ENCODE measurements at places on chromosomes 3 and 15. TPM values are rescaled to one million over a fixed set of nuclear protein-coding genes. Genes with fewer than 3 reads are reported as not detected.

- DNase-seq, result no peak
Observed at GRCh38 chr15:39247574-39247973, 333.3 kb upstream of the THBS1 start.

- no peak for DNase-seq
Observed at GRCh38 chr3:186413615-186414415, 51.8 kb upstream of the DGKG start.

The RASA2 gene
- 49.3 TPM for total RNA-seq

DNA sequence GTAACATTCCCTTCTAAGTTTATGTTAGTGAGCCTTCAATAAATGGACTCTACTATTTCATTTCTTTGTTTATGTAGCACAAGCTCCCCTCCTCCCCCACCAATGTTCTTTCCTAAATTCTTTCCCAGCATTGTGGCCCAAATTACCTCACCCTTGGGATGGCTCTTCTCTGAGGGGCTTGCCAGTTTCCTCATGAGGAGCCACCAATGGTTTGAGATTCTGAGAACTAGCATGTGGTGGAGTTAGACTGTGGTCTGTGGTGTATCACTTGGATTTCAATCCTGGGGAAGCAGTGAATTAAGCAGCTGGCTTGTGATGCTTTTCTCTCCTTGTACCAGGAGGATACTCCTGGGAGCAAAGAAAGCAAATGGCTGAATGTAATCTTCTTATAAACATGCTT lies 50.0 kb upstream of the NPHP3 start:
- DNase-seq, result no peak

- no peak for DNase-seq
Observed at GRCh38 chr3:67296039-67296892, 298.2 kb downstream of the KBTBD8 start.

DNA sequence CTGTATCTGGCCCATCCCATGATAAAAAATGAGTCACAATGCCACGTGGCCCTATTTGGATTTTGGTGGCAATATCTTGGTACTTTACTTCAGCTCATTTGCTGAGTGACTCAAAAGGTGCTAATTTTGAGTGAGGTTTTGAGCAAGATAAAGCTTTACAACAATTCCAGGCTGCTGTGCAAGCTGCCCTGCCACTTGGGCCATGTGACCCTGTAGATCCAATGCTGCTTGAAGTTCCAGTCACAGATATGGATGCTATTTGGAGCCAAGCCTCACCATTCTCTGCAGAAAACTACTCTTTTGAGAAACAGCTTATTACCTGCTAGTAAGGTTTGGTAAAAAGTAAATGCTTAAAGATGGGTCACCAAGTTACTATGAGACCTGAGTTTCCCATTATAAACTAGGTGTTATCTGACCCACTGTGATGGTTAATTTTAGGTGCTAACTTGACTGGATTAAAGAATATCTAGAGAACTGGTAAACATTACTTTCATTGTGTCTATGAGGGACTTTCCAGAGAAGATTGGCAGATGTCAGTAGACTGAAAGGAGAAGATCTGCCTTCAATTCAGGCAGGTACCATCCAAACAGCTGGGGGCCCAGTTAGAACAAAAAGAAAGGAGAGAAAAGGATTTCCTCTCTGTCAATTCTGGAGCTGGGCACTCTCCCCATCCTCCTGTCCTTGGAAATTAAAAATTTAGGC lies 1083.9 kb downstream of the DIPK2A start:
- DNase-seq, result no peak

The ECE2 gene
- not detected for total RNA-seq

DNA sequence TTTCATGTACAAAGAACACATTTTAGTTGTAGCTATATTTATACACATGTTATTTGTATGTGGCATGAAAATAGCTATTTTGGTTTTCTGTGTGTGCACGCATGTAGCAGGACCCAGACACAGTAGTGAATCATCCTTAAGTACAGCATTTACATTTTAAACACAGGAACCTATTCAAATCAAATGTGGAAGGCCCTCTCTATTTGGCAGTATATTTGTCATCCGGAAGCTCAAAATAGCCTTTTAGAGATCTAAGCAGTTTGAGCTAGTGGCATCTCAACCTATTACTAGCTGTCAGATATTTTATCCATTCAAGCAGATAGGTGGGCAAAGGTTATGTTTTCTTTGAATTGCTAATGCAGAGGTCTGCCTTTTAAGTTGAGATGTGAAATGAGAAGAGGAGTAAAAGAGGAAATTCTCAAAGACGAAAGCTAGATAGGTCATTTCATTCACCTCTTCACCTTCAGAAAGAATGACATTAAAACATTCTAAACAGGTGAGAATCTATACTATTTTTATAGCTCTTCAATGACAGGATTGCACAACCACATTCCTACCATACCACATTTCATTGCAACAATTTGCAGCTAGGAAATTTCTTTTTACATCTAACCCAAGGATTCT lies 46.3 kb upstream of the TIPARP start:
- no peak for DNase-seq

- DNase-seq, result peak; percentile 78
Observed at GRCh38 chr3:45666757-45667431, 22.3 kb upstream of the SACM1L start.

GRCh38 chr3:64163019-64163754 lies 62.1 kb downstream of the PRICKLE2 start:
- DNase-seq, result no peak

DNA sequence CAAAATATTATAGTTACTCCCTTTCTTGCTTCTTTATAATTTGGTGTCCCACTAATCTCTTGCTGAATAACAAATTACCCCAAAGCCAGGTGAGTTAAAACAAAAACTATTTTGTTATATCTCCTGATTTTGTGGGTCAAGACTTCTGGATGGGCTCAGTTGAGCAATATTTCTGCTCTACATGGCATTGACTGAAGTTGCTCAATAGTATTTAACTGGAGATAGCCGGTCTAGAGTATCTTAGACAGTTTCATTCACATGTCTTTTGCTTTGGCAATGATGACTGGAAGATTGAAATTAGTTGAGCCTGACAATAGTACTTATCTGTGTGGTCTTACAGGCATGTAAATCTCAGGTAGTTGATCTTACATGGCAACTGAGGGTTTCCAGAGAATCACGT lies 51.0 kb upstream of the TP63 start:
- no peak for DNase-seq

DNA sequence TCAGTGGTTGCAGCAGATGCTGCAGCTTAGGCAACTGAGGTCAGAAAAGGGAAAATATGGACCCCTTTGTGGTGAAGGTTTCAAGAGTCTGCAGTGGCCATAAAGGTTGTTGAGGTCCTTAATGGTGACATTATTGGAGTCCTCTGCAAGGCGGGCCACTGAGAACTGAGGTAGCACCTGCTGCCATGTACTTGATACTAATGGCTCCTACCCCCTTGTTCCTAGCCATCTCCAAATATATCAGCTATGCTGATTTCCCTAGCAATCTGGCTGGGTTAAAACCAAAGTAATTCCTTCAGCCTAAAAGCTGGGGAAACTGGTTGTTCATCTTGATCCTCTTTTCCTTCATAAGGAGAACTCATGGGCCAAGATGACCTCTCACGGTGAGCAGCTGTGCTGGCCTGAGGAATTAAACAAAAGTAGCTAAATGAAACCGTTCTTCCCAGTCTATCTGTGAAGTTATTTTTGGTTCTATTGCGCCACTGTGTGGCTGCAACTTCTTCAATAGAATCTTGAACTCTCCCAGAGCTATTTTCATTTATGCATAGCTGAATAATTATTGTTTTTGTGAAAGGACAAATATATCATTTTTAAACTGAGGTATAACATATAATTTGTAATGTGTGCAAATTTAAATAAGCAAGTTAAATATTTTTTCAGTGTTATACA lies 76.1 kb upstream of the PLSCR4 start:
- peak; percentile 66 for DNase-seq

GRCh38 chr3:190325923-190326322 lies 3.7 kb upstream of the CLDN1 start:
- no peak for DNase-seq

DNA sequence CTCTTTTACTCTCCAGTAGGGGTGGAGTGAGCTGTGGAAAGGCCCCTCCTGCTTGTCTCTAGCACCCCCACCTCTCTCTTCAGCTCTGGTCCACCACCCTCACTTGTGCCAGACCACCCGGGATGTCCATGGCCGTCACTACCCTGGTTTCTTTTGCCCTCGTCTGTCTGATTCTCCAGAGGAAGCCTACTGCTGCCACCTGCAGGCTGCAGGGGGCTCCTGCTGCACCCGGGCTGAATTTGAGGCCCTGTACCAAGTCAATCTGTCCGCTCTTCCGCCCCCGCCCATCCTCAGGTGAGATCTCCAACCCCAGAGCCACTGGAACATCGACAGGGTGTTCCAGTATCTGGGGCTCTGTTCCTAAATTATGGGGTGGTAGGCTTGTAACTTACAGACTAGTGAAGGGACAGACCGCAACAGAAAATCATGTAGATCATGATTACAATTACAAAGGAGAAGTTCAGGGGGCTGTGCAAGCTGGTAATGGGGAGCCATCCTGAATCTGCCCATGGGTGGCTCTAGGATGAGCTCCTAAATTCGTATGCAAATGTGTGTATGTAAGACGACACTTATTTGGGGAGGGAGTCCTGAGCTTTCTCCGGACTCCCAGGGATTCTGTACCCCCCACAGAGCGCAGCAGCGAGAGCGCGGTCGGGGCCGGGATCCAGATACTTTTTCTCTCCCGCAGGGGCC lies 683 bp upstream of the UNC45A start:
- DNase-seq, result peak; percentile 93

GRCh38 chr3:171685116-171685895 lies 125.0 kb downstream of the PLD1 start:
- DNase-seq, result no peak

- DNase-seq, result no peak
Observed at GRCh38 chr3:36606871-36607765, 157.2 kb downstream of the DCLK3 start.

The CCDC39 gene
- total RNA-seq, result 0.58 TPM

DNA sequence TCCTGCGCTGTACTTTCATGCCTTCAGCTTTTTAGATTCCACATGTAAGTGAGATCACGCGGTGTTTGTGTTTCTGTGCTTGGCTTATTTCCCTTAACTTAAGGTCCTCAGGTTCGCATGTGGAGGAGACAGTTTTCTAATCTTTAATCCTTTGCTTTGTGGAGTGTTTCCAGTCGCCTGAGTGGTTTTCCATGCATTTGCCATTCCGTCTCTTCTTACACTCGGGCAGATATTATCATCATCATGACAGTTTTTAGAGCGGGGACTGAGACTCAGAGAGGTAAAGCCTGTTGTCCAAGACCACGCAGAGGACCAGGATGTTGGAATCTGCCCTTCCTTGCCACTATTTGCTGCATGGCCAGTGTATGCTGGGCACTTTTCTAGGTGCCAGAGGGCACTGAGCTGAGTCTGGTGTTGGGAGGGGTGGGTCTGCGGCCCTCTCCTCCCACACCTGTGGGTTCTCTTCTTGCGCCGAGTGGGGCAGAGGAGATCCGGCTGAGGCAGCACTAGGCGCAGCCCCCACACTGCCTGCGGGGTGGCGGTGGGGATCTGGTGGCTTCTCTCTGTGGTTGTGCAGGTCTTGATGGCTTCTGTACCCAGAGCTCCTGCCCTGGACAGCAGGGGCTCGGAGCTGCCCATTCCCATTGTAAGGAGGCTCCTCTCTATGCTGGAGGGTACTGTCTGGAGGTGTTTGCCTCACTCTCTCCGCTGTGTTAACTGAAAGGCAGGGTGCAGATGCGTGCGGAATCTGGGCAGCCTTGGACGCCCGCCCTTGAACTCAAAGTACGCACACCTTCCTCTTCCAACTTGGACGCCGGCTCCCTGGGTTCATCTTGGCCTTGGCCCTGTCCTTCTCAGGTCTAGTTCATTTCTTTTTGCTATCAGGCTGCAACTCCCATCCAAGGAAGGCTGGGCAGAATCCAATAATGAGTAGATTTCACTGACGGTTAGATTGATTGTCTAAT lies 156.0 kb upstream of the RGMA start:
- no peak for DNase-seq

The TEX55 gene
- not detected for total RNA-seq

DNA sequence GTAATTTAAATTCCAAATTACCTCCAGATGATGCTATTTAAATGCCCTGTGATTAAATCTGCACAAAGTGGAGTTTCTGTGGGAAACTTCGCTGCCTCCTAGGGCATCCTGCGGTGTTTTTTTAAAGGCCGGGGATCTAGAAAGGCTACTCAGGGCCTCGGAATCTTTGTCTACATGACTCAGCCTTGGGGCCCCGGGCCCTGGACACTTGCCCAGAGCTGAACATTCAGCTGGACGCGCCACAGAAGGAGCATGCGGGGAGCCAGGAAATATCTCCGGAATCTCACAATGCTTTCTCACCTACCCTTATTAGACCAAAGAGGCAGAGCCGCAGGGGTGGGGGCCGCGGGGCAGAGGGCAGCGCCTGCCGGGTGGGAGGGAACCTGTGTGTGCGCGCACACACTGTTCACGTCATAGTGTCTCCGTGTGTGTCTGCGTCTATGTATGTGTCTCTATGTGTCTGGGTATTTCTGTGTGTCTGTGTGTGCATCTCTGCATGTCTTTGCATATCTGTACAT lies 145.5 kb upstream of the TPM1 start:
- DNase-seq, result peak; percentile 91

DNA sequence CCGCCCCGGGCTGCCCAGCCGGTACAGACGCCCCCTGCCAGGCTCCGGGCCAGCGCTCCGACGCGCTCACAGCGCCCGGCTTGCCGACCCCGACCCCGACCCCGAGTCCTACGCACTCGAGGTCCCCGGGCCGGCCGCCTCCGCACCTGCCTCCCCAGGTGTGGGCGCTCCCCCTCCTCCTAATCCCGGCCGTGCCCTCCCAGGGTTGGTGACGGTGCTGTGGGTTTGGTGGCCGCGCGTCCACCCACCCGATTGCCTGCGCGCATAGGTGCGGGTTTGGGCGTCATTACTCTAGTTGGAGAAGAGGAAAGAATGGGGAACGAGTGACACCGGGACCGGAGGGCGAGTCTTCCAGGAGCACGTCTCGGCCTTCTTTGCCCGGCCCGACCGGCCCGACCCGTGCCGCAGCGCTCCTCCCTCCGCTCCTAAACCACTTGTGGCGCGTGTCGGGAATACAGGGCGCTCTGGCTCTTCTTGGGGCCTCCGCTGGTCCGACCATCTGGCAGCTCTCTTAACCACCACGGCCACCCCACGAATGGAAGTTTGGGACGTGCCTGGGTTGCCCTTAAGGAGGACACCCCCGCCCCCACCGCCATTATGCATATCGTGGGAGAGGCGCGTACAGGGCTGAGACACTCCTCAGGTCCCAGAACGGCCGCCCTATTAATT lies 810 bp upstream of the THRB start:
- DNase-seq, result peak; percentile 61

GRCh38 chr3:195866686-195867511 lies 41.5 kb downstream of the TNK2 start:
- DNase-seq, result no peak

DNA sequence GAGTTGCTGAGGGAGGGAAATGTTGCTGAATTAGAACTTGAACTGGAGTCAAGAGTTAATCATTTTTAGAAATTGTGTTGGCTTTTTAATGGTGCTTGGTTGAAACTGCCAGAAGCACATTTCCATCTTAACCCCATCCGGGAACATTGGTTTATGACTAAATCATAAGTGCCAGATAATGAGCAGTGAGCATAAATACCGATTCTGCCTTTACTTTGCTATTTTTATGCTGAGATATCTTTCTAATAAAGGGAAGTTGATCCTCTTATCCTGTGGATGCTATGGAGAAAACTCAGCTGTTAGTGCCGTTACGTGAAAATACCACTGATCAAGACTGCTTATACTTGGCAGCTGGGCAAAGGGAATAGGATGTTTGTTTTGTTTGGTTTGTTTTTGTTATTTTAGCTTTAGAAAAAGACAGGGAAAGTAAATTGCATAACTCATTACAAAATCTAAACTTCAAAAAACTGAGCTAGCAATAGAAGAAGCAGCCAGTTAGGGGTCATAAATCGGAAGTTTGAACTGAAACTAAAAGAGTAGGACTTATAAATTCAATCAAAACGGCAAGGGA lies 813.1 kb downstream of the NAALADL2 start:
- no peak for DNase-seq

Measured in sciatic nerve (tissue), 2 donors.